ENCODE measurements at places on chromosomes 2 and 18. TPM values are rescaled to one million over a fixed set of nuclear protein-coding genes. Genes with fewer than 3 reads are reported as not detected.

The CXCR2 gene
- total RNA-seq, result 0.07 TPM

The MAP2 gene
- total RNA-seq, result 0.84 TPM

The LRRC30 gene
- total RNA-seq, result not detected

The SERPINB4 gene
- not detected for total RNA-seq

The GALNT13 gene
- total RNA-seq, result 0.07 TPM

The DNAJC10 gene
- total RNA-seq, result 92.7 TPM

The PHOSPHO2 gene
- total RNA-seq, result 5.3 TPM

The TMEM237 gene
- 7.1 TPM for total RNA-seq

The IMMT gene
- total RNA-seq, result 125 TPM

- no peak for DNase-seq
- H3K27me3 ChIP-seq, result no peaks in the 10 kb centered on the region
- no peak overlapping the region for H3K27ac ChIP-seq
- no peak overlapping the region for H3K4me3 ChIP-seq
- no peaks in the 10 kb centered on the region for H3K4me1 ChIP-seq
Observed at GRCh38 chr2:127182626-127183458, 37.3 kb downstream of the CYP27C1 start.

DNA sequence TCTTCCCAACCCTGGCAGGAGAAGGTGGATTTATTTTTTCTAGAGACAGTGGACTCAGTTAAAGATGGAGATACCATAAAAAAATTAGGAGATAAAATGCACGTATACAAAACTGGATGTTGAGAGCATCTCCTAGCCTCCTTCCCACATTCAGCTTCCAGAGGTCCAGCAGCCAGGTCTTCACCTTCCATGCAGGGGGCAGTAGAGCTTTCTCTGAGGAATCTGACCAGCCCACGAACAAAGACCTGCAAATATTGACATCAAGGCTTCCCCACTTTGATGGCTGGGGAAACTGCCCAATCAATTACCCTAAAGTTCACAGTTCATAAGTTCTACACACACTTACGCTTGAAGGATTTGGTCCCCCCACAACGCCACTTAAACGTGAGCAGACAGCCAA lies 24.5 kb downstream of the AQP4 start:
- H3K27ac ChIP-seq, result no peak overlapping the region
- no peak overlapping the region for H3K4me3 ChIP-seq
- DNase-seq, result no peak
- no peaks in the 10 kb centered on the region for H3K36me3 ChIP-seq
- no peaks in the 10 kb centered on the region for H3K27me3 ChIP-seq
- no peaks in the 10 kb centered on the region for H3K4me1 ChIP-seq

DNA sequence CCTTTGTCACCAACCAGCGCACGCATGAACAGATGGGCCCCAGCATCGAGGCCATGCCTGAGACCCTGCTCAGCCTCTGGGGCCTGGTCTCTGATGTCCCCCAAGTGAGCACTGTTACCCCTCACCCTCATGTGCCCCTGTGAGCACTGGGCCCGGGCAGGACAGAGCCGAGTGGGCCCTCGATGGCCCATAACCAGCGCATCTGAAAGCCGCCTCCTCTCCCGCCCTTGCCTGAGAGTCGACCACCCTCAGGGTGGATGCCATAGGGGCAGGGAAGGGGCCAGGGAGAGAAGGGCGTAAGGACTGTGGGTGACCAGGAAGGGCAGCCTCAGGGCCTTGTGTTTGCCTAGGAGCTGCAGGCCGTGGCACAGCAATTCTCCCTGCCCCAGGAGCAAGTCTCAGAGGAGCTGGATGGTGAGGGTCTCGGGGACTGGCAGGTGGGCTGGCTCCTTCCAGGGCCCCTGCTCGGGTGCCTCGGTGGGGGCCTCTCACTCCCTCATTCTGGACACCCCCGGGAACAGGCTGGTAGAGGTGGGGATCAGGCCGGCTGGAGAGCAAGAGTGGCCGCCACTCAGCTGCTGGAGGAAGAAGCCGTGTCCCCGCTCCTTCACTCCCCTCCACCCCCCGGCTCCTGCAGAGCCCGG lies 2.1 kb downstream of the PROM2 start:
- H3K27me3 ChIP-seq, result no peaks in the 10 kb centered on the region
- no peaks in the 10 kb centered on the region for H3K36me3 ChIP-seq
- H3K27ac ChIP-seq, result no peak overlapping the region

GRCh38 chr2:186522450-186522849 lies 36.4 kb downstream of the ZC3H15 start:
- H3K36me3 ChIP-seq, result no peaks in the 10 kb centered on the region
- no peak overlapping the region for H3K27ac ChIP-seq
- H3K27me3 ChIP-seq, result no peaks in the 10 kb centered on the region
- no peak overlapping the region for H3K4me3 ChIP-seq
- H3K4me1 ChIP-seq, result no peaks in the 10 kb centered on the region

- H3K4me3 ChIP-seq, result no peak overlapping the region
- H3K27me3 ChIP-seq, result no peaks in the 10 kb centered on the region
- no peaks in the 10 kb centered on the region for H3K36me3 ChIP-seq
- no peak for DNase-seq
- H3K27ac ChIP-seq, result no peak overlapping the region
- H3K4me1 ChIP-seq, result no peaks in the 10 kb centered on the region
Observed at GRCh38 chr2:159446817-159447216, 160.3 kb upstream of the WDSUB1 start.

Data from colonic mucosa (tissue), 4 donors.